NCI-H1417 treated with DMSO at 0.1 percent for 48 hours (cell line): ENCODE measurements at places on chromosomes 11 and 22.

- no peak for DNase-seq
Measured at GRCh38 chr11:15828215-15828853, 528.0 kb downstream of the SOX6 start.

GRCh38 chr11:35419184-35419829, at the start of gene SLC1A2:
TSS of gene SLC1A2 (minus strand) at chr11:35419558. CDS start at chr11:35418966, 592 bp downstream.
- DNase-seq, result no peak

GRCh38 chr11:57094181-57094935, 87.4 kb upstream of the LRRC55 start:
- DNase-seq, result no peak

GRCh38 chr11:25769287-25769686, 562.6 kb upstream of the ANO3 start:
- DNase-seq, result no peak

DNA sequence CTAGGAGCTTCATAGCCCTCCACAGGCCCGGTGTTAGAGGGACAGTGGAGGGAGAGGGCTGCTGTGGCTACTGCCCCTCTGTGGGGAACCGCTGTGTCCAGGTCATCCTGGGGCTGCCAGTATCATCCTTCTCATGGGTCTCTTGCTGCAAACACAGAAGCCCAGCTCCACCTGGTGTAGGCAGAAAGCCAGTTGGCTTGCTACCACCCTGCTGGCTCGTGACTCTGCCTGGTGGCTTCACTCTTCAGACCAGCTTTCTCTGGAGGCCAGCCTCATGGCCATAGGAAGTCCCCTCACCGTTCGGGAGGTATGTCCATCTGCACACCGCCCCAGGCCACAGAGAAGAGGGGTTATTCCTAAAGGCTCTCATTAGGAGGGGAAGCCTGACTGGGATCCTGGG, 19.4 kb upstream of the SUSD2 start:
- no peak for DNase-seq

- DNase-seq, result no peak
Measured at GRCh38 chr11:4140067-4140636, 45.6 kb downstream of the RRM1 start.

GRCh38 chr11:115670538-115671205, 166.5 kb upstream of the CADM1 start:
- peak; percentile 39 for DNase-seq
